ENCODE measurements at places on chromosomes 7 and 10. TPM values are rescaled to one million over a fixed set of nuclear protein-coding genes. Genes with fewer than 3 reads are reported as not detected.

GRCh38 chr7:100191775-100192174 lies 14.1 kb downstream of the STAG3 start:
- peaks cover 17% of the 10 kb centered on the region for H3K4me1 ChIP-seq
- H3K27me3 ChIP-seq = no peaks in the 10 kb centered on the region
- no peaks in the 10 kb centered on the region for H3K36me3 ChIP-seq
- no peak overlapping the region for H3K4me3 ChIP-seq
- no peak for DNase-seq

GRCh38 chr7:155507576-155507975 lies 38.8 kb downstream of the CNPY1 start:
- H3K27me3 ChIP-seq = peaks cover 92% of the 10 kb centered on the region
- no peak overlapping the region for H3K27ac ChIP-seq
- peaks cover 16% of the 10 kb centered on the region for H3K4me1 ChIP-seq
- DNase-seq = no peak
- no peak overlapping the region for H3K4me3 ChIP-seq

GRCh38 chr7:75054744-75055143 lies 18.9 kb downstream of the RCC1L start:
- peaks cover 41% of the 10 kb centered on the region for H3K36me3 ChIP-seq
- H3K27me3 ChIP-seq = no peaks in the 10 kb centered on the region
- no peaks in the 10 kb centered on the region for H3K4me1 ChIP-seq
- H3K27ac ChIP-seq = no peak overlapping the region

GRCh38 chr7:113100121-113100603 lies 13.5 kb upstream of the GPR85 start:
- peaks cover 15% of the 10 kb centered on the region for H3K27me3 ChIP-seq
- H3K36me3 ChIP-seq = no peaks in the 10 kb centered on the region
- H3K27ac ChIP-seq = no peak overlapping the region
- H3K4me3 ChIP-seq = no peak overlapping the region
- no peak for DNase-seq
- H3K4me1 ChIP-seq = no peaks in the 10 kb centered on the region

GRCh38 chr10:35339942-35340341 lies 3.6 kb downstream of the CCNY start:
- peak overlapping the region; percentile 62 for H3K27ac ChIP-seq
- H3K36me3 ChIP-seq = peaks cover 13% of the 10 kb centered on the region
- no peaks in the 10 kb centered on the region for H3K27me3 ChIP-seq
- peak; percentile 43 for DNase-seq
- H3K4me1 ChIP-seq = peaks cover 68% of the 10 kb centered on the region
- H3K4me3 ChIP-seq = no peak overlapping the region

- no peak overlapping the region for H3K27ac ChIP-seq
- DNase-seq = no peak
- H3K36me3 ChIP-seq = no peaks in the 10 kb centered on the region
- no peaks in the 10 kb centered on the region for H3K27me3 ChIP-seq
These were observed 144.9 kb upstream of the FOXP2 start for GRCh38 chr7:114269714-114270113.

- no peak overlapping the region for H3K4me3 ChIP-seq
- DNase-seq = no peak
- H3K27me3 ChIP-seq = peaks cover 14% of the 10 kb centered on the region
These were observed 69.9 kb upstream of the NKX6-2 start for GRCh38 chr10:132855889-132856288.

DNA sequence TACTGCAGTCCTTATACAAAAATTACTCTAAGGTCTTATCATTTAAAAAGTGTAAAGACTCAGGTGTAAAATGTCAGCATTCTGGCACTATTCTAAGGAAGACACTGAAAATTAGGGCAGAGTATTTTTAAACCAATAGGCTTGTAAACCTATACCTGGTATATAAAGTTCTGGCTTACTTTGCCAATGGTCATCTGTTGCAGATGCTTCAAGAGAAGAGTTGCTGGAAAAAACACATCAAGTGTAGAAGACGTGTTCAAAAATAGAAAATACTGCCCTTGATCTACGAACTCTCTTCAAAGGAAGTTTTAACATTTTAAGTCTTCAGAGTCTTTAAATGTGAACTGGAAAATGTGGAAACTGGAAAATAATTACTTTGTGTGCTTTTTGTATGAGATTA lies 23.9 kb downstream of the NT5C3A start:
- H3K4me3 ChIP-seq = peak overlapping the region; percentile 90
- H3K27ac ChIP-seq = peak overlapping the region; percentile 90
- DNase-seq = no peak

GRCh38 chr10:75024971-75025523 lies 86.4 kb upstream of the SAMD8 start:
- peaks cover 20% of the 10 kb centered on the region for H3K36me3 ChIP-seq
- no peaks in the 10 kb centered on the region for H3K27me3 ChIP-seq
- peaks cover 8% of the 10 kb centered on the region for H3K4me1 ChIP-seq
- H3K27ac ChIP-seq = no peak overlapping the region

CYP2E1 gene
- total RNA-seq = not detected

GPR85 gene
- not detected for total RNA-seq

EPHB6 gene
- 5.1 TPM for total RNA-seq
